ENCODE measurements at places on chromosomes 16 and 17.

DNA sequence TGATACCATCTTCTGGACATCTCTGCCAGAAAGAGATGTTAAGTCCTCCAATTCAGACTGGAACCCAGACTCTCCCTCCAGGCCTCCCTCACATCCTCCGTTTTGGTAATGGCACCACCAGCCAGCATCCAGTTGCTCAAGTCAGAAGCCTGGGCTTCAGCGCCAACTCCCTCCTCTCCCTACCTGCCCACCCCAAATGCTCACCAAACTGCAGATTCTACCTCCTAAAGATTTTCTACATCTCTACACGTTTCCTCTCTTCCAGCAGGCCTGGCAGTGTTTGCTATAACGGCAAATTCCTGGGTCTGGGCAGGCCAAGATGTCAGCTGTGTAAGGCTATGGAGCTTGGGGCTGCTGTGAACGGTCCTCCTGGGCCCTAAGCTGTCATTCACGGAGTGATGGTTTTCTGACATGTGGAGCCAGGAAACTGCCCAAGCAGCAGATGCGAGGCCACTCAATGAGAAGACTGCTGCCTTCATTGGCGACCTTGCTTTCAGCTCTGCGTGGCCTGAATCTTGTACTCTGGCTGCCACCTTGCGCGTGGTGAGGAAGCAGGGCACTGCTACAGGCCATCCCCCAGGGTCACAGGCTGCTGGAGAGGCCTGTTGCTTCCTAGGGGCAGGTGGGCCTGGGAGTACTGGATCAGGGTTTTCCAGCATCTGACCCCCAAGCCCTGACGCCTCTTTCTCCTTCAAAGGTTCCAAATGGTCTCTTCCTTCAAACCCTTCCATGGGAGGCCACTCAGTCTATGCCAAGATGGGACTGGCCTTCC is 37.7 kb downstream of the TBX4 start:
- DNase-seq, result no peak

GRCh38 chr17:77893144-77894044 is 65.1 kb upstream of the TNRC6C start:
- DNase-seq, result no peak

DNA sequence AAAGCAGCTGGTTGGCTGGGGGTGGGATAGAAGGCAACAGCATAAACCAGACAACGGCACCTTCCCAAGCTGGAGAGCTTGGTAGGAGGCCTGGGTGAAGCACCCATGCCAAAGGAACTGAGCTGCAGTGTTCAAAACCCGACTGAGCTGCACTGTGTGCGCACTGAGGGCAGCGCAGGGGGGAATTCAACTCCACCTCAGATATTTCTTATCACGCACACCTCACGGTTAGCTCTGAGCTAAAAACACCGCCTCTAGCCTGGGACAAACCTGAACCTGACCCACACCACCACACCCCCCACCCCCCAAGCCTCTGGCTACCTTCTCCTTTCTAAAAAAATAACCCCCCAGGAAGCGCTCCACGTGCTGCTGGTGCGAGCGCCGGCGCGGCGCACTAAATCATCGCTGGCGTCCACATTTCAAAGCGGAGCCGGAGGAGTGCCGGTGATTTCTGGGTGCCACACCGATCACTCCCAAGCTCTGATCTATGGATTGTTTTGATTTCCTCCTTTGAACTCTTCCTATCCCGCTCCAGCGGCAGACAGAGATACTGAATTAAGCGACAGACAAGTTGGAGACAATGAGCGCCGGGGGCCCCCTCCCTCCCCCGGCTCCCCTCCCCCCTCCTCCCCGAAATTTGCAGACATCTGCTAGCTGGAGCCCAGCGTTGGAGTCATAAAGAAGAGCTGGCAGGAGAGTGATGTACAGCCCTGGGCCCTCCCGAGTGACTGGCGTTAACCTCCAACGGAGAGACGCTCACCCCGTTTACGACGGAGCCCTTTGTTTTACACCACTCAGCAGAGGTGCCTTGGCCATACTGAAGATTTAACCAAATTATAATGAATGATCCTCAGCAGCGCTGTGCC is 85.0 kb downstream of the NOG start:
- no peak for DNase-seq

GRCh38 chr16:67674851-67675578 is 8.4 kb downstream of the C16orf86 start:
- no peak for DNase-seq

DNA sequence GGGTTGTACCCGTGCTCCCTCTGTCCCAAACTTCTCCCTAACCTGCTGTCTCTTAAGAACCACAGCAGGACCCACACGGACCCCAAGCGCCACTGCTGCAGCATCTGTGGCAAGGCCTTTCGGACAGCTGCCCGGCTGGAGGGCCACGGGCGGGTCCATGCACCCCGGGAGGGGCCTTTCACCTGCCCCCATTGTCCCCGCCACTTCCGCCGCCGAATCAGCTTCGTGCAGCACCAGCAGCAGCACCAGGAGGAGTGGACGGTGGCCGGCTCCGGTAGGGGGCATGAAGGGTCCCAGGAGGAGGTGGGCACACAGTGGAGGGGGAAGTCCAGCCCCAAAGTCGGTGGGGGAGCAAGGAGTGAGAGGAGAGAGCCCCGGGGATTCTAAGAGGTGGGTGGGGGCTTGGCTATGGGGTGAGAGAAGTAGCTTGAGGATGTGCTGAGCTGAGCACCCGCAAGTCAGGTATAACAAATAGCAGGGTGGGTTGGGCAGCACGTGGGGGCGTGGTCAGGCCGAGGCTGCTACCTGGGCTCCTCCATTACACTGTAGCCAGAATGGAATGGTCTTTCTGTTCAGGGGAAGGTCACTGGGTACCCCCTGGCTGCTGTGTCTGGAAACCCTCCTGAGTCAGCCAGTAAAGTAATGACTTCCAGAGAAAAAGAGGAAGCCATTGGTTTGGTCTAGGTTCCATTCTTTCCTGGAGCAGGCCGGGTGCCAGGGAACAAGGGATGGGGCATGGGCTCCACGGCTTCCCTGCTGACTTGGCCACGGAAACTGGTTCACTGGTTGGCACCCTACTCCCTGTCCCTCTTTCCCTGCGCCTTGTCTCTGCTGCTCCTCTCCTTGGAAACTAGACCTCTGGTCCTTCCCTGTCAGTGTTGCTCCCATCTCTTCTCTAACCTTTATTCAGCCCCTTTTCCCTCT is 7.1 kb downstream of the PRSS53 start:
- no peak for DNase-seq

- no peak for DNase-seq
Observed at GRCh38 chr17:19309701-19310100, 52.8 kb downstream of the B9D1 start.

DNA sequence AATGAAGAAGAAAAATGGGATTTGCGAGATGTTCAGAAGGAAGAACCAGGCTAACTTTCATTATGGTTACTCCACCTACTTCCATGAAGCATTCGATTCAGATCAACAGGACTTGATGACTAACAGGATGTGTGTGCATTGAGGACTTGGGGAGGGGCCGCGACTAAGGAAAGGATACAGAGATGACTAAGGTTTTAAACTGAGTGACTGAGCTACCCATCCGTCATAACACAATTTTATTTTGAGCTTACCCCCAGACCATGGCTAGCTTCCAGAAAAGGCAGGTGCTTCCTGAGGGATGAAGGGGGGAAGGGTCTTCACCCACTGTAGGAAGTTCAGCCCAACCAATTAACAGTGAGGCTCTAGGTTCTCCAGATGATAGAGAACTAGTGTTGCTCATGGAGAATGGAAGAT is 2.5 kb upstream of the CDYL2 start:
- no peak for DNase-seq

GRCh38 chr16:86611941-86612340 is 33.6 kb downstream of the FOXL1 start:
- no peak for DNase-seq

DNA sequence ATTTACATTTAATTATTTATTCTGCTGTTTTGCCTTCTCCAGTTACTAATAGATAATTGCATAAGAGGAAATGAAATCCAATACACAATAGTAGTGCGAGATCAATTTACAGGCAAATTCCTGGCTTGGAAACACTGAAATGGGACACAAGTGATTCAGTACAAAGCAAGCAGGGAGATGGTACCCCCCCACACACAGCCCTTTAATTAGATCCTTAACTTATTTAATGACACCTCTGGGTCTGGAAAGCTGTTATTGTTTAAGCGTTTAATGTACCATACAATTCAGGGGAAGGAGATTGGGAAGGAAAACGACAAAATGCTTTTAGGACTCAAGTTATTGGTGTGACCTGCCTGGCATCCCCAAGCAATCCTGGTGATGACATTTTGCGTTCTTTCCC is 318.2 kb downstream of the NPIPA8 start:
- no peak for DNase-seq

DNA sequence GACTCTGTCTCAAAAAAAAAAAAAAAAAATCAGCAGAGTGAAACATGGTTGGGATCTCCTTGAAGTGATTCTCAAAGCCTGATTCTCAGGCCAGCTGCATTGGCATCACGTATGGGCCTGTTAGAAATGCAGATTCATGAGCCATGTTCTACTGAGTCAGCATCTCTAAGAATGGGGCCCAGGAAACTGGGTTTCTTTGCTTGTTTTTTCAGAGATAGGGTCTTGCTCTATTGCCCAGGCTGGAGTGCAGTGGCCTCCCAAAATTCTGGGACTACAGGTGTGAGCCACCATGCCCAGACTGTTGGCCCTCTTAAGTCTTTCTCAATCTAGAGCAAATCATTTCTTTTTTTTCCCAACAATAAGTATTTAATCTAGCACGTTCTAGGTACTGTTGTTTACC is 47.7 kb downstream of the CDK12 start:
- DNase-seq, result no peak

- DNase-seq, result no peak
Observed at GRCh38 chr17:48715496-48716399, 6.6 kb downstream of the PRAC1 start.
